ENCODE measurements at places on chromosomes 4 and X.

DNA sequence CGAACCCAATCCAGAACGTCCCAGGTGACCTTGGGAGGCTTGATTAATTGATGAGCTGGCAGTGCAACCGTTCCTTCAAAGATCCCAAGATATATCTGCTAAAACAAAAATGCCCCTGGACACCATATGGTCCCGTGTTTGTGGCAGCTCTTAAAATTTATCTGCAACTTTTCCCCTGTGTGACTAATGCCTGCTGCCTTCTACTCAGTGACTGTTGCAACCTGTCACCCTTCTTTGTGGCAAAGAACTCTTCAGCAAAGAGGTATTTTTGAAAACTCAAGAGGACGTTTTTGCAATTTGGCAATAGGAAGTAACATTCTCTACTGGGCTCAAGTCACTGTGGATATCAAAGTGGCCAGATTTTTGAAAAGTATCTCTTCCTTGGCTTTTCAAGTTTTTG, 75.8 kb upstream of the SOD3 start:
- no peak for DNase-seq

DNA sequence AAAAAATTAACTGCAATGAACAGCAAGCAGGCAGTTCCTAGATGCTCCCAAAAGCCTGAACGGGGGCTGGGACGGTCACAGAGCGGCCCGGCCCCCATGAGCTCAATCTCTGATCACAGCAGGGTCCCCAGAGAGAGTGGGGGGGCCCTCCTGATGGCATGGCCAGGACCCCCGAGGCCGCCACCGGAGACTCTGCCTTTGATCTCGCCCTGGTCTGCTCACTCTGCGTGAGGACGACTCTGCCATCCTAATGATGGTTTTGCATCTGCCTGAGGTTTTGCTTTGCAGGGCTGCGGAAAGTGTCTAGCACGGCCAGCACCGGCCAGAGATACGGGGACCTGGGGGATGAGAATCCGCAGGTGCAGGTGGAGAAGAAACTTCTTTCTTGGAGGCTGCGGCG, 103.8 kb downstream of the SHOX start:
- DNase-seq, result no peak

GRCh38 chr4:48223633-48224295, 45.9 kb downstream of the TEC start:
- DNase-seq, result no peak

GRCh38 chr4:80150387-80151180, 46.7 kb upstream of the PRDM8 start:
- no peak for DNase-seq

DNA sequence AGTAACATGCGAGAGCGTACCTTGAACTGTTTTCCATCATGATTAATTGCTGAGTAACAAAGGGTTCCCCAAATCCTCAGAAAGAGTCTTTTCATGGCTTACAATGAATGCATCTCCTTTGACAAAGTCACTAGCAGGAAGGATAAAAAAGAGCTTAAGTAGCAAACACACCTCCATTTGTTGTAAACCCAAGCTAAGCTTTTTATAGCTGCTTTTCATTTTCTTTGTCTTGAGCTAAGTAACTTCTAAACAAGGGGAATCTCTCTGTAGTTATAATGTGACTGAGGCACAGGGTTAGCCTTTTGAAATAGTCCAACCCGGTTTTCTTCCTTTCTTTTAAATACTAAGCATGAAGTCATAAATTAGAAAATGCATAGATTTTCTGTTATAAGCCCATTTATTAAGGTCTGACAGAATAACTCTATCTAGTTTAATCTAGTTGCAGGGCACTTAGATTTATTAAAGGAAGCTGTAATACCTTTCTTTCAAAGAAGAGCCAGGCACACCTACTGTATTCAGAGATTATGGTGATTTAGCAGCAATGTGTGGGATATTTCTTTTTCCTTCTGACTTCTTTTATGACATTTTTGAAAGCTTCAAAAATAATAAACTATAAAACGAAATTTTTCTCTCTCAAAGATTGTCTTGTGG, 226.9 kb upstream of the SMIM31 start:
- no peak for DNase-seq

- no peak for DNase-seq
These were observed 246.4 kb upstream of the SLC7A11 start for GRCh38 chr4:138488533-138488932.

DNA sequence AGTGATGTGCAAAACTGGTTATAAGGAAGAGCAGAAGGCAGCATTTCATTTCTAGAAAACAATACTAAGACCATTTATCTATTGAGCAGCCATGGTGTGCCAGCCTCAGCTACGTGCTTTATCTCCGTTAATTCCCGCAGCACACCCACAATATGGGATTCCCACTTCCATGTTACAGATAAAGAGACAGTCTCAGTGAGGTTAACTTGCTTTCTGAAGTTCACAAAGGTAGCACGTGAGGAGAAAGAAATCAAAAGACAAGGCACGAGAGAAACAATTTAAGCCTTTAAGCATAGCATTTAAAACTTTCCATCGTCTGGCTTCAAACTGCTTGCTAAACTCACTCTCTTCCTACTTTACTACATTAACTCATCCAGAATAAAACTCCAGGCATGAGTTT, 8.0 kb upstream of the RPL34 start:
- DNase-seq, result no peak

GRCh38 chr4:9987749-9988362, 33.4 kb downstream of the SLC2A9 start:
- DNase-seq, result no peak

GRCh38 chr4:187613089-187613839, 382.3 kb upstream of the ZFP42 start:
- no peak for DNase-seq

- no peak for DNase-seq
These were observed 102.1 kb upstream of the LRPAP1 start for GRCh38 chr4:3634281-3634857.

GRCh38 chrX:124015721-124016120, 54.2 kb downstream of the STAG2 start:
- DNase-seq, result no peak

GRCh38 chr4:52853351-52853750, 8.8 kb upstream of the RASL11B start:
- DNase-seq, result no peak

DNA sequence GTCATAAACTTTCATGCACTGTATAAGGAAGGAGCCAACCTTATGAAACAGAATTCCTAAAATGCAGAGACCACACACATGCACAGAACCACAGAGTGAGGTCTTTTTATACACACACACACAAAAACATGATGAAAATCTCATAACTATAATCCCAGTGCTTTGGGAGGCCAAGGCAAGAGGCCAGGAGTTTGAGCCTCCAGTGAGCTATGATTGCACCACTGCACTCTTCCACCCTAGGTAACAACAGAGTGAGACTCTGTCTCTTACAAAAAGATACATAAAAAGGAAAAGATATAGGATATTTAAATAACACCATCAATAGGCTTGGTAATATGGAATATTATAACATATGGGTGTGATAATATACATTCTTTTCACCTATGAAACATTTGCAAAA, 10.6 kb downstream of the FGA start:
- DNase-seq, result no peak

GRCh38 chr4:158129694-158130093, 43.1 kb downstream of the GASK1B start:
- no peak for DNase-seq

GRCh38 chr4:7311205-7311604, 118.9 kb downstream of the SORCS2 start:
- DNase-seq, result no peak

GRCh38 chr4:20109391-20109790, 142.3 kb upstream of the SLIT2 start:
- DNase-seq, result no peak

- no peak for DNase-seq
These were observed 89.0 kb upstream of the BMPR1B start for GRCh38 chr4:94668724-94669123.

DNA sequence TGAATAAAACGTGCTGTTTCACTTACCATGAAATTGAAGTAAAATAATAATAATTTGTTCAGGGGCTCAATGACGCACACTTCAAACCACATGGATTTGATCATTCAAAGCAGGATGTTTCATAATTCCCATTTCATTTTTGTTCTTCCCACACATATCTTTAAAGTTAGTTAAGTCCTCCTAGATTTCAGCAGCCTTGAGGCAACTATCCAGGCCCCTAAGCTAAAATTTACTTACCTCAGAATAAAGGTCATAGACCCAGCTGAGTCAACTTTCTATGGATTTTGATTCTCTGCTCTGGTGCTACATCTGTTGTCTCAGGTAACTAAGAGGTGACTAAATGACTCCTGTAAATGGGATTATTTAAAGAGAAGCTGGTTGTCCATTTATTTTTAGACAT, 25.0 kb downstream of the GPR174 start:
- no peak for DNase-seq

DNA sequence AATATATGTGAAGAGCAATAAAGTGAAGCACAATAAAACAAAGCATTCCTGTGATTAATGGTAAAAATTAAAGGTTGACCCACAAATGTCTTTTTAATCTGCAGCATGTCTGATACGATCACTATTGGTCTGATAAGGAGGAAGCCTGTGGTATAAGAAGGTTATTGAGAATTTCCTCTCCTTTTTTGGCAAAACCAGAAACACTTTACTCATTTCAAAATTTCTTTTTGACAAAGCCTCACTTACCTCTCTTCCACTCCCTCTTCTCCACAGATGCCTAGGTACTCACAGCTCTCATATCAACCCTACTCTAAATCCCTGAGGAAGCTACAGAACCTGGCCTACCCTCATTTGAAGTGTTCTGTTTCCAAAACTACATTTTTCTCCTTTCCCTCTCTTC, 56.1 kb downstream of the TSPAN5 start:
- no peak for DNase-seq

GRCh38 chr4:98865059-98865458, 63.9 kb downstream of the EIF4E start:
- no peak for DNase-seq

DNA sequence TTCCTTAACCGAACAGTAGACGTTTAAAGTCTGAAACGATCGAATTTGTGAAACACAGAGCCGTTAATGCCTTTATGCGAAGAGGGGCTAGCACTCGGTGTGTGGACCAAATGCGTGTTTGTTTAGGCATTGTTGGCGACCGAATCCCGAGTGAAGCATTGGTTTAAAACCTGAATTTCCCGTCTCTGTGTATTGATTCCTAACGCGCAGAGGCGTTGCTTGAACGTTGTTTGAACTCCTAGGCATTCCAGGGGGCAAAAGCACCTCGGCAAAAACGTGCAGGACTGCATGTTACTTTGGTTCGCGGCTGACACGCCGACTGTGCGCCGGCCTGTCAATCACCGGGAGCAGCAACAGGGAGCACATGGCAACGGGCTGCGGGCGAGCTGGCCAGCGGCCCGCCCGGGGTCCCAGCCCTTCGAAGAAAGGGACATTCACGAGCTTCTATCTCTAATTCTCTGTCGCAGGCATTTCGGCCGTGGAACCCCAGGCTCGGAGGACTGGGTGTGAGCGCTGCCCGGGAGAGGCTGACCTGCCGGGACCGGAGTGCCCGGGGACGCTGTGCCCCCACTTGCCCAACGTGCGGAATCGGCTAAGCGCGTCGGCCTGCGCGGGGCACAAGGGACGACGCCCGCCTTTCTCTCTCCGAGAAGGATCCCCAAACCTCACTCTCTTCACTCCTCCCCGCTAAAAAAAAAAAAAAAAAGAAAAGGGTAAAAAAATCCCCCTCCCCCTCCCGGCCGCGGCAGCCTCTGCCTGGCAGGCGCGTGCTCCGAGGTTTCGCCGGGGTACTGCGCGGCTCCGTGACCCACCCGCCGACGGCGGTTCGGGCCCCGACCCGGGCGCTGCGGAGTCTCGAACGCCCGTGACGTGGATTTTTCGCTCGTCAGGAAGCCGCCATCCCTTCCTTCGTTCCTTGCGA, 810 bp downstream of the SPRY1 start:
- peak; percentile 65 for DNase-seq

DNA sequence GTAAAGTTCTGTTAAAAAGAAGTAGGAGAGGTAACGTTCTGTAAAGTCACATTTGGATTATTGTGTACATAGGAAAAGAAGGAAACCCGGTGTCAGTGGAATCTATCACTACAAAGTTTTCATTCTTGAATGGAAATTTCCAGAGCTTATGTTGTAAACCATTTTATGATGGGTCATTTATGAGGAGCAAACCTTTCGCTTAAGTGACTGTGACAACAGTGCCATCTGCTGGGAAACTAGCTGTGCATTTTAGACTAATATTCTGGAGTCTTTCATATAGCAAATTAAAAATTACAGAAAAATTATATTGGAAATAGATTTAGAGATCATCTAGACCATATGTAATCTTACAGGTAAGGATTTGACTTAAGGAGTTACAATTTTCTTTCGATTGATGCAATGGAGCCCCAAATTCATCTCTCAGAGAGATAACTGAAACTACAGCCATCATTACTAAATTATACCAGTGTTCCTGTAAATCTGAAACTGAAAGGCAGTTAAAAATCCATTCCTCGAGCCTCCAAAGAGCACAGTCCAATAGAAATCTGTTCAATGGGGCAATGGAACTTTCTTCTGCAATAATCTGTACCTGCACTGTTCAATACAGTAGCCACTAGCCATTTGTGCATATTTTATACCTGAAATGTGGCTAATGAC, 26.9 kb downstream of the ASB9 start:
- DNase-seq, result peak; percentile 58

DNA sequence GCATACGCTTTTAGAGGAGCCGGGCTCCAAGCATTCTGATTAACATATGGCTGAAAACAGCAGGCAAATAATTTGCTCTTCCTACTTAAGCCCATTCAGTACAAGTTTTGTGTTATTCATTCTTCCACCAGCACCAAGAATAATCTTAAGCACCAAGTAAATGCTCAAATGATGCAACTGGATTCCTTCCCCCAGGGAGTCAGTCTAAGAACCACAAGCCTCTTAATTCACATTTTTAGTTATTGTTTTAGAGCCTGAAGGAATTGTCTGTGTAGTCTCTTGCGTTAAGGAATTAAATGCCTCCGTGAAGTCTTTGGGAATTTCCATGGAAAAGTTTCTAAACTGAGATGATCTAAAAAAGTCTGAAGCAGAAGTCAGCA, 61.5 kb upstream of the MAGEB2 start:
- DNase-seq, result no peak

DNA sequence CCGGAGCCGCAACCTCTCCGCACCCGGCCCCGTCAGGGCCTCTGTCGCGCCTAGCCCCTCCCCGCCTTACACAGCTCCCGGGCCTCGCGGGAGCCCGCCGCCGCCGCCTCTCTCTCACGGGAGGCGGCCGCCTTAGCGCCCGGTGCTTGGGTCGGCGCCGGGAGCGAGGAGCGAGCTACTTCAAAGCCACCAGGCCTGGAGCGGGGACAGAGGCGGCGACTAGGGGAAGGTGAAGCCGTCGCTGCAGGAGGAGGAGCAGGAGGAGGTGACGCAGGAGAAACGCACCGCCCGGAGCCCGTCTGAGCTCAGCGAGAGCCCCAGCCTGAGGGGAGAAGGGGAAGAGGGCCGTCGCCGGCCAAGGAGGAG, 250 bp downstream of the USP9X start:
- peak; percentile 47 for DNase-seq

- DNase-seq, result no peak
These were observed 170.9 kb upstream of the PCDH18 start for GRCh38 chr4:137703195-137703594.

DNA sequence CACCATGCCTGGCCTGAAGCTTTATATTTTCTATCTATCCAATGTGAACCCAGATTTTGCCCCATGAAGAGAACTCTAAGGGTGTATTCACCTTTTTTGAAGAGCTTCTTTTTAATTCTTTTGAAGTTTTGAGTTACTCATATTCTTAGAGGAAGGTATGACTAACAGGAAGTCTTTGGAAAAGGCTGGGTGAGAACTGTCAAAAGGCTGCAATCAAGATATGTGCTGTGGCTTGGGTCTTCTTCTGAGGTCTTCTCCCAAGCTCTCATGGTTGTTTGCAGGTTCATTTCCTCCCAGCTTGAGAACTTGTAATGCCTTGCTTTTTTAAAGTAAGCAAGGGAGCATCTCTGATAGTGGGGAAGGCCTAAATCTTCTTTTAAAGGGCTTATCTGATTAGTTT, 3.1 kb upstream of the C4orf17 start:
- no peak for DNase-seq
